Activated CD4-positive, alpha-beta T cell treated with anti-CD3 and anti-CD28 coated beads for 4 hours (primary cell): ENCODE measurements at places on chromosomes 13 and 19.

- DNase-seq, result no peak
These were observed 5.2 kb downstream of the DOCK9 start for GRCh38 chr13:98972627-98973026.

DNA sequence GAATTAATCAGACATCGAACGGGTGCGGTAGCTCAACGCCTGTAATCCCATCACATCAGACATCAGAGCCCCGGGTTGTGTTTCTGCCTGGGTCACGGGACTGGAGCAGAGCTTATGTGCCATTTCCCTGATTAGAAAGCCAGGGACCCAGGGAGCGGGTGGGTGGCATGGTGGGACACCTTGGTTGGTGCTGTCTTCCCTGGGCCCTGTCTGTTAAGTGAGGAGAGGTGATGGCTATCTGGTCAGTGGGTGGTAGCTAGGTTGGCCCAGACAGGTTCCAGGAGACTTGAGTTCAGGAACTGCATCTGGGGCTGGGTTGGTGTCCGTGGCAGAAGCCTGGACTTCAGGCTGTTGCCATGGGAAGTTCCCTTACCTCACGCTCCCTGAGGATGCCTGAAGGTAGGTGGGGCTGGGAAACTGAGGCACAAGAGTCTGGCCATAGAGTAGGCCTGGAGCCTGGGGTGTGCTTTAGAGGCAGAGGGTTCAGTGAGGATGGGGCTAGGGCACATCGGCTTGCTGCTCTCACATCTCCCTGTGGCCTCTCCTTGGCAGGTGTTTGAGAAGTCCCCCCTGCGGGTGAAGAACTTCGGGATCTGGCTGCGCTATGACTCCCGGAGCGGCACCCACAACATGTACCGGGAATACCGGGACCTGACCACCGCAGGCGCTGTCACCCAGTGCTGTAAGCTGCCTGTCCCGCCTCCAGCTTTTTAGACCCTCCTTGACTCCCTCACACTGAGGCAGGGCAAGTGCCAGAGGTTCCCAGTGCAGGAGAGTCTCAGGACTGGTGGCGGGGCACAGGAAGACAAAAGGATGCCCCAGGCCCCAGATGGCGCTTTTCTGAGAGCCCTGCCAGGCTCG, 2.1 kb downstream of the RPL18A start:
- no peak for DNase-seq

DNA sequence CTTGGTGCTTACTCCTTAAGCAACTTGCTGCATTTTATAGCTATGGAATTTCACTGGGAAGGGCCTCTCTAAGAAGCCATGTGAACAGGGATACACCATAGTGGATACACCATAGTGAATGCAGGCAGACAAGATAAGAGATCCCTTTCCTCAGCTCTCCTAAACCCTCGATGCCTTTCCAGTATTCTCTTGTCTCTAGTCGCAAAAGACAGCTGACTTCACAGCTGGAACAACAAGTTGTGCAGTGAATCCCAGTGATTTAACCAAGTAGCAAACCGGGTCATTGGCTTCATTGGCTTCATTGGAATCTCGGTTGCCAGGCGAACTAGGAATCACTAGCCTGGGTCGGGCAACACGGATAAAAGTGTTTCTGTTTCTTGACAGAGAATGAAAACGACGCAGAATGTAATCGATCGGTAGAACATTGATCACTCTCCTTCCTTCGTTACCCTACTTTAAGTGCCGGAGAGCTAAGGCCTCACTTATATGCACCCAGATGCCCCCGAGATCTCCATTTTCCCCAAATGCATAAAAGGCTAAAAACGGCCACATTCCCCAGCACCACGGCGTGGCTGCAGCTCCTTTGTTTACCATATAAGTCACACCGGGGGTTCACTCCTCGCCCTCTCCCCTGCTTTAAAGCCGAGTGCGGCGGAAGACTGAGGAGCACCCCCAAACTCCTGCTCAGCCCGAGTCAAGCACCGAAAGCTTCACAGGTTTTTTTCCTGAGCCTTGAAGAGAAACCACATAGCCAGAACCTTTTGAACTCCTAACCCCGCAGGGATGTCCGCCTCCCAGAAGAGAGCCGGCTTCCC, 674 bp downstream of the TRPC4 start:
- DNase-seq, result no peak

- DNase-seq, result peak; percentile 44
These were observed 1.1 kb downstream of the PPP1R12C start for GRCh38 chr19:55116232-55116858.

GRCh38 chr13:27813826-27814225, 21.5 kb downstream of the GSX1 start:
- DNase-seq, result no peak

DNA sequence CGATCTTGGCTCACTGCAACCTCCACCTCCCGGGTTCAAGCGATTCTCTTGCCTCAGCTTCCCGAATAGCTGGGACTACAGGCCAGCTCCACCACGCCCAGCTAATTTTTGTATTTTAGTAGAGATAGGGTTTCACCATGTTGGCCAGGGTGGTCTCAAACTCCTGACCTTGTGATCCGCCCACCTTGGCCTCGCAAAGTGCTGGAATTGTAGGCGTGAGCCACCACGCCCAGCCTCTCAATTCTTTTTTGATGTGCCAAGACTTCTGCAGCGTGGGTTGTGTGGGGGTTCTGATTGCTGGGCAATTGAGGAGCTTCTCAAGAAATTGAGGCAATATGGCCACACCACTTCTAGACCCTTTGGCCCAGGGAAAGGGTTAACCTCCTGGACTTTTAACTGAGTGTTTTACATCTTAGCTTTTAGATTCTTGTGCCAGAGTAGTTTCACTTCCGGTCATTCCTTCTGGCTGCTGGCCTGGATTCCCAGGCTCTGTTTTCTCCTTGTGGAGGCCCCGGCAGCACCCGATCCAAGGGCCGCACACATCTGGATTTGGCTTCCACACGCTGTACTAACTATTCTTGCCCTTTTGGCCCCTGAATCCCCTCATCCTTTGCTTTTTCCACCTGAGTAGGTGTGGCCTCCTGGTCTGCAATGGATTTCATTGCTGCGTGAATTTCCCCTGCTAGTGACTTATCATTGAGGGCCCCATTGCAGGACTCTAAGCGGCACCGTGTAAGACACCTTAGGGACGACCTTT, 14.7 kb downstream of the SMARCA4 start:
- no peak for DNase-seq

DNA sequence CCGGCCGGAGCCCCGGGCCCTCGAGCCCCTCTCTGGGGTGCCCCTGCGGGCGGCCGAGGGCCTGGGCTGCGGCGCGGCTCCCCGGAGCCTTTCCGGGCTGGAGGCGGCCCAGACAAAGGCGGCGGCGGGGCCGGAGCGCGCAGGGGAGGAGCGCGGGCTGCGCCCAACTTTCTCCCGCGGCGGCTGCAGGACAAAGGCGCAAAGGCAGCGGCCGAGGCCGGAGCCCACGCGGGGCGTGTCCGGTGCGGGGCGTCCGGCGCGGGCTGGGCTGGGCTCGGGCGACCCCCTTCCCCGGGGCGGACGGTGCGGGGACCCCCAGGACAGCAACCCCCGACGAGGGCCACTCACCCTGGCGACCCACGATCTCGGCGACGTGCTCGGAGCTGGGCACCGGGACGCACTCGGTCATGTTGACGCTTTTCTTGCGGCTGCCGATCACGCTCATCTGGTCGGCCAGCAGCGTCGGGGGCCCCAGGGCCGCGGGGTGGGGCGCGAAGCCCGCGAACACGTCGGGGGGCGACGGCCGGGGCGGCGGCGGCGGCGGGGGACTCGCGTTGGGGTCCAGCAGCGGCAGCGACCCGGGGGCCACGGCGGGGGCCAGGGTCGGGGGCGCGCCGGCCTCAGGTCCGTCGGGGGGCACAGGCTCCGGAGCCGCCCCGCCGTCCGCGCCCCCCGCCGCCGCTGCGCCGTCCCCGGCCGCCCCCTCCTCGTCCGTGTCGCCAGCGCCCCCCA, 843 bp downstream of the MEX3D start:
- DNase-seq, result no peak

- DNase-seq, result no peak
These were observed 15.3 kb upstream of the COLGALT1 start for GRCh38 chr19:17540174-17540573.

DNA sequence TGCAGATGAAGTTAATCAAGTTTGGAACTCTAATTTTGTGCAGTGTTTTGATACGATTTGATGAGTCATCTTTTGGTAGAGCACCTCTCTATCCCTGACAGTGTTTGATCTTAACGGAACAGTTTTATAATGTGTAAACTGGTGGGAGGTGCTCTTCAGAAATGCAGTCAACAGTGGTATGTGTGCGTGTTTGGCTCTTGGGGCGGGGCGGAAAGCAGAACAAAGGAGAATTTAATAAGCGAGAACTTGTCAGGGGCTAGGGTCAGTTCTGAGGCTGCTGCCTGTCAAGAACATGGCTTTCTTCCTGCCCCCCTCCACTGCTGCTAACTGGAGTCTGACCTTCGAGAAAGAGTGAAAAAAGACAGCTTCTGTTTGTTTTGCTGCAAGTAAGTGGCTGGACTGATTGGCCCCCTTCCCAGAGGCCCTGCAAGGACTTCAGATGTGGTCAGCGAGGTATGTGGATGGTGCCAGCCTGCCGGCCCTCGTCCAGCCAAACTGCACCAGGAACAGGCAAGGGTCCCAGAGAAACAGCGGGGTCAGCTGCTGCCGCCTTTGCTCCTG, 40.8 kb downstream of the BBC3 start:
- peak; percentile 60 for DNase-seq

DNA sequence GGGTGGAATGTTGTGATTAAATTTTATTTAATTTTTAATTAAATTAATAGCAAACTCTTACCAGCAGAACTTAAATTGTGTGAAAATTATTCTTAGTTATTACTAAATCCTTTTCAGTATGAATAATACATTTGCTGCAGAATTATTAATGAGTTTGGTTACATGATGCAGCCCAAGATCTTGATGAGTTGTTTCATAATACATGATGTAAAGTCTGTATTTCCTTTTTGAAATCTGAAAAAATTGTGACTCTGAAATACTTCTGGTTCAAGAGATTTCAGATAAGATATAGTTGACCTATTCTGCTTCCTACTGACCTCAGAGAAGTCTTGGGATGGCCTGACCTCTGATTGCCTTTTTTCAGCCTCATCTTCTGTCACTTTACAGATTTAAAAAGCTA, 11.1 kb downstream of the SAE1 start:
- no peak for DNase-seq

DNA sequence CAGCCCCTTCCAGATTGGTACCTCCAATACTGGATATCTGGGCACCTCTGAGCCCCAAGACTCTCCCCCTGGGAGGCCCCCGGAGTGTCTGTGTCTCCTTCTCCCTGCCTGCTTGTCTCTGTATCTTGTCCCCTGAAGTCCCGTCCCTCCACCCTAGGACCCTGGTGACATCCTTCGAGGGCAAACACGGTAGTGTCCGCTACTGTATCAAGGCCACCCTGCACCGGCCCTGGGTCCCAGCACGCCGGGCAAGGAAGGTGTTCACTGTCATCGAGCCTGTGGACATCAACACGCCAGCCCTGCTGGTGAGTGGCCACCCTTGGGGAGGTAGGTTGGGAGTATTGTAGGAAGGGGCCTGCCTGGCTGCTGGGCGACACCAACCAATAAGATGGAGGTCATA, 844 bp downstream of the ARRDC2 start:
- DNase-seq, result no peak

GRCh38 chr13:103395139-103395538, 328.9 kb upstream of the SLC10A2 start:
- DNase-seq, result no peak

DNA sequence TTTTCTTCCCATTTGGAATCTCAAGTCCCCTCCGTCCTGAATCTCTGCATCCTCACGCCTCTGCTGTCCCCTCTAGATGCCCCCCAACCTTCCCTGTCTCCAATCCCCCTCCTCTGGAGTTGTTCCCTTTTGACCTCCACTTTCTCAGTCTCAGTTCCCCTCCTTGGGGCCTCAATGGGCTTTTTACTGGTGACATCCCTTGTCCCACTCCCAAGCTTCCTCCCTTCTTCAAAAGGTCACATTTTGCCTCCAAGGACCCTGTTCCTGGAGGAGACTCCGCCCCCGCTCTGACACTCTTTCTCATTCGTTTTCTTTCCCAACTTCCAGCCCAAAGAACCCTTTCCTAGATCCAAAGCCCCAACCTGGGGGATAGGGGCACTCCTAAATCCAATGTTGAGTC, 1.0 kb downstream of the AP2S1 start:
- no peak for DNase-seq

DNA sequence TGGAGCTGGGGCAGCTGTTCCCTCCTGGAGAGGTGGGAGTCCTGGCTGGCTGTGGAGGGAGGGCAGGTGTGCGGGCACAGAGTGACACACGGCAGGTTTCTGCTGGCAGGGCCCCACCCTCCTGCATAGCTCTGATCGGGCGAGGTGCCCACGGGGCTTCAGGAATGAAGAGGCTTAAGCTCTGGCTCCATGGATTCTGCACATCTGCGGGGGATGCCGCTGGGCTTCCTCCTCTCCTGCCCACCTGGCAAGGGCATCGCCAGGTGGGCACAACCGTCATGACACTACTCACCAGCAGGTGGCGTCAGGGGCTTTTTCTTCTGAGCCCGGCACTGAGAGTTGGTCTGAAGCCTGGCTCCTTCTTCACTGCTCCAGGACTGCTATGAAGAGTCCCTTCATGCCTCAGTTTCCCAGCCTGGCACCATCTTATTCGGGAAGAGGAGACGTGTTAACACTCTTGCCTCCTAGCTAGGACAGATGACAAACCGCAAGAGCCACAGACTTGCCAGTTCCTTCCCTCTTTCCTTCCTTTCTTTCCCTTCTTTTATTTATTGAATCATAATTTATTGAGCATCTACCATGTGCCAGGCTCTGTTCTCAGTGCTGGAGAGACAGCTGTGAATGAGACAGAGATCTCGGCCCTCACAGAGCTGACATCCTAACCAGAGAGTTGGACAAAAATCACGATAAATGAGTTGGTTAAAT, 15.2 kb upstream of the PAK4 start:
- peak; percentile 76 for DNase-seq

DNA sequence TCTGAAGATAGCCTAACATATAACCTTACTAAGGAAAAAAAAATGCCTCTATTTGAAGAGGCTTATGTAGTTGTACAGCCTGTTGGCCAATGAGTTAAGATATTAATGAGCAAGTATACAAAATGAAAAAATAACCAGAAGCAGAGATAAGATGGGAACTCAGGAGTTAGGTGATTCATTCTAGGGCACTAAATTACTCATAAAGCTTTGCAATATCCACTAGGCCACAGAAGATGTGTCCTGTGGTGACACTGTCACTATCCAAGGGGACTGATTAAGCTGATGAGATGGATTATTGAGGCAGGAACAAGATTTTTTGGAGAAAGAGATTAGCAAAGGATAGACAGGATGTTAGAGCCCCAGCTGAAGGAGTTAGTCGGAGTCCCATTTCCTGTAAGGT, 99.6 kb downstream of the LIG4 start:
- DNase-seq, result no peak

- no peak for DNase-seq
These were observed 9.5 kb downstream of the RINL start for GRCh38 chr19:38868551-38868950.

DNA sequence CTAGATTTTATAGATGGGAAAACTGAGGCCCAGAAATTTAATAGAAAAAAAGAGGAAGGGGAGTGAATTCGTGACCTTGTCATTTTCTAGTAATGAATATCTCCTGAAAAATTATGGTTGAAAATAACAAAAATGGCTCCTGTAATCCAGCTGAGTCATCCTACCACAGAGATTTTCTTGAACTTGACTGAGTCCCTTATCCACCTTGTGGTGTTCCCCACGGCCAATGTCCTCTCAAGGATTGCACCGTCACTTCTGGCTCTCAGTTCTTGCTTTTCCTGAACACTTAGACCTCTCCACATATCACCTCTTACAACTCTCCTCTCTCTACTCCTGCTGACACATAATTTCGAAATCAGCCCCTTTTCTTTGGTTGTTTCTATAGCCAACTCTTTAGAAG, 1.2 kb upstream of the KATNAL1 start:
- no peak for DNase-seq
